Activated T-helper 1 cell treated with anti-CD3 and anti-CD28 coated beads, Interleukin-12 subunit alpha, Interleukin-12 subunit beta, Interleukin-2, Interleukin-4 antibody, amounts not matched to agents 30 ng/mL and 10 ng/mL and 1 ng/mL, durations not matched to agents 14 hours and 24 hours and 36 hours (primary cell): ENCODE measurements at places on chromosomes 4 and X.

DNA sequence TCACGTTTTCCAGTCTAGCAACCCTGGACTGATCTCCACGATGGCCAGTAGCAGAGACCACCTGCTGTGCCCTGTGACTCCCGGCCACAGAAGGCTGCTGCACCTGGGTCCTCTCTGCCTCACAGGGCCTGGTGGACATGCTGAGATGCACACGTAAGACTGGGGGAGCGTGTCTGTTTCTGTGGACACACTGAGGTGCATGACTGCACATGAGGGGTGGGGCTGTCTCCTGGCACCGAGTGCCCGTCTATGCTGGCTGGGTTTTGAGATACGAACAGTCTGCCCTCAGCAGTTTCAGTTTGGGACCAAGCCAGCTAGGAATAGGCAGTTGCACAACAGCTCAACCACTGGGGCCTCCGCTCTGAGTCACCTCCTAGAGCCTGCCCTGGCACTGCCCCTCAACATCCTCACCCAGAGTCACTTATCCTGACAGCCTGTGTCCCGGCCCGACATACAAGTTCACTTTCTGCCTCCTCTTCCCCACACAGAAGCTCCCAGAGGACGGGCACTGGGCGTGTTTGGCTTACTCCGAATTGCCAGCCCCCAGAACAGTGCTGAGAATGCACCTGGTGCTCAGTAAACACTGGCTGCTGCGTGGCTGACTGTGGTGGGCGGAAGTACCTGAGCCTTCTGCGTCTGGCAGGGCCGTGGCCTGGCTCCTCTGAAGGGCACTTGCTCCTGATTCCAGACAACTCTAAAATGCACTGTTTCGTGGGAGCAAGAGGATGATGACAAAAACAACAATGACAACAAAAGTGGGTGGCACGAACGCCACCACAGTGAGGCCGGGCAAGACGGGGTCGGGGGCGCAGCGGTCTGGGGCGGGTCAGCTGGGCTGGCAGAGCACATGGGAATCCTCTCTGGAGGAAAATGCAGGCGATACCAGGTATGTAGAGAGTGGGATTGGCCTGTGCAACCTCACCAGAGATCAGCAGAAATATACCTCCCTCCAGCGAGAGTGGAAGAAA, 30.9 kb downstream of the RNF212 start:
- no peak for DNase-seq

DNA sequence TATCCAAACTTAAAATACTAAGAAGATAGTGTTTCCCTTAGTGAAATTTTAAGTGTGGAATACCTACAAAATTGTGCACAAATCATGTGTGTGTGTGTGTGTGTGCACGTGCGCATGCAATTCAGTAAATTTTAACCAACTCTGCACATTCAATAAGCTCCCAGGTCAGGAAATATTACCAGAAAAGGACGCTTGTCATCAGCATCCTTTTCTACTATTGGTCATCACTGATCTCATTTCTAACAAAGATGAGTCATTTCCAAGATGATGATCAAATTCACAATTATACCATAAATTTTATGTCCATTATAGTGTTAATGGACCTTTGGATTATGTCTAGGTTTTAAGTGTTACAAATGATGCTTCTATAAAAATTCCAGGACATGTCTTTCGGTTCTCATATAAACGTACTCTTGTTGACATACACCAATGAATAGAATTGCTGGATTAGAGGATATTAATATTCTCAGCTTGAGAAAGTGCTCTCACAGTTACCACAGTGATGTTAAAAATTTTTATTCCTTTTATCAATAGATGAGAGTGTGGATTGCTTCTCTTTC, 560.9 kb upstream of the AGA start:
- no peak for DNase-seq

- DNase-seq, result no peak
Observed at GRCh38 chrX:18898492-18898891, 85.4 kb downstream of the PHKA2 start.

DNA sequence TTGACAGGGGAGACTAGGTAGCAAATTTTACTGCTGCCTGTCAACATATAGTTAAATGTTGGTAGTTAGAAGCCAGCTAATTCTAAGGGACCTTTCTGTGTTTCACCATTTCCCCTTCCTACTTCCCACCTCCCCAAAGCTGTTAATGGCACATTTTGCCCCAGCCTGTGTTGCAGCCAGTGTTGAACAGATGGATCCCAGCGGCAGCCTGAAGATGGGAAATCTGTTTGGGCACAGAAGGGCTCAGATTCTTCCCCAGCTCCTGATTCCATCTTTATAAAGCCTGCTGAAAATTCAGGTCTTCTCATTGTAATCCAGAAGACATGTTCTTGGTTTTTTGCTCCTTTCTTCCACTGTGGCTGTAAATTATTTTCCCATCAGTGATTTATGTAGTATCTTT, 89.0 kb downstream of the SPRY1 start:
- DNase-seq, result no peak

GRCh38 chr4:94976371-94977011, 218.7 kb downstream of the BMPR1B start:
- DNase-seq, result no peak

- no peak for DNase-seq
Observed at GRCh38 chr4:141099326-141099725, 33.9 kb downstream of the RNF150 start.

GRCh38 chr4:131063878-131064277, 1967.9 kb downstream of the C4orf33 start:
- no peak for DNase-seq

GRCh38 chr4:98864560-98864959, 64.4 kb downstream of the EIF4E start:
- DNase-seq, result no peak

GRCh38 chrX:17654116-17654515, 83.2 kb upstream of the SCML1 start:
- DNase-seq, result peak; percentile 36

GRCh38 chrX:48475296-48475695, 703 bp upstream of the FTSJ1 start:
- DNase-seq, result no peak

DNA sequence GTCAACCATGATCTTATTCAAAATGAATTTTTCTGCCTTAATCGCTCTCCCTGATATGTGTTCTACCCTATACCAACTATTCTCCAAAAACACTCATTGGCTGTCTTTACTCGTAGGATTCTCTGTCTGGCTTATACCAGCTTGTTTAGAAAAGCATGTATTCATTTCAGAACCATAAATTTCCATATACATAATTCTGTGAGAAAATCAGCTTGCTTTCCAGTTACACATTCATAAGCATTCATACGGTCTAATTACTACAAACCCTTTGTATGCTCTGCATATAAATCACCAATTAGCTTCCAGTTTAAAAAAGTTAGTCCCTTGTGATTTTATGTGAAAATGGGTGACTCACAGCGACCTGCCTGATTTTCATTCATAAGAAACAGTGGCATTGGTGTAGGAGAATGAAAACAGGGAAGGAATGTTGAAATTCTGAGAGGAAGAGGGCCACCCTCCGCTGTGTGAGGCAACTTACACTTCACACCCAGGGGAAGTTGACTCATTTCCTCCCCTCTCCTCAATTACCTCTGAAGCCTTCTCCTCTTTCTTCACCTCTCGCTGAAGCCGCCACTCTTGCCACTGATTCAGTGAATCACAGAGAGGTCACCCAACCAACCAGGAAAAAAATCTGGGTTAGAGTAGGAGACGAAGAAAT, 63.3 kb downstream of the MEPE start:
- no peak for DNase-seq

- no peak for DNase-seq
Observed at GRCh38 chr4:153348006-153348405, 3.5 kb downstream of the MND1 start.

DNA sequence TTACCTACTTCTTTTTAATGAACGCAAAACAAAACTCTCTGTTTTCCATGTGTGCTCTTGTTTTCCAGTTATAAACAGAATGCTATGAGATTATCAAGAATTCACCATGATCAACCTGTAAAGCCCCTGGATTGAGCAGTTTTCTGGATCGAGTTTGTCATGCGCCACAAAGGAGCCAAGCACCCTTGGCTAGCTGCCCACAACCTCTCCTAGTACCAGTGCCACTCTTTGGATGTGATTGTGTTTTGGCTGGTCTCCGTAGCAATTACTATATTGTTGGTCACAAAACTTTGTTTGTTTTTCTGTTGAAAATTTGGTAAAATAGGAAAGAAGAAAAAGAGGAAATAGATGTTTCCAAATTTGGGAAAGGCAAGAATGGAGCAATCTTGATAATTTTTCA, 51.1 kb downstream of the UGT2B7 start:
- no peak for DNase-seq

DNA sequence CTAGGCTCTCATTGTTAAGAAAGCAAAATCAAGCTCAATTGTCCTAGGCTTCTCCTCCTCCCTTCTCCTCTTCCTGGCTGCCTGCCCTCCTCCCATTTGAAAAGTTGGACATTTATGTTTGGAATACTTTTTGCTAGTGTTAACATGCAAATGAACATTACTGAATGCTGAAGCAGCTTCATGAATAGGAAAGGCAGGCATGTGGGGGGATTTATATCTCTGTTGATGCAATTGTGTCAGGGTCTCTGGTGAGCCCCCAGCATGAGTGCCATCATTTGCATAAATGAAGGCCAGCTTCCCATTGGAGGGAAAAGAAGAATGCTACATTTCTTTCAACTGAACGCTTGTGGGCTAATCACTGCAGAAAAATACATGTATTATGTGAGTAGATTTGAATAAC, 160.1 kb upstream of the NDST3 start:
- DNase-seq, result no peak

DNA sequence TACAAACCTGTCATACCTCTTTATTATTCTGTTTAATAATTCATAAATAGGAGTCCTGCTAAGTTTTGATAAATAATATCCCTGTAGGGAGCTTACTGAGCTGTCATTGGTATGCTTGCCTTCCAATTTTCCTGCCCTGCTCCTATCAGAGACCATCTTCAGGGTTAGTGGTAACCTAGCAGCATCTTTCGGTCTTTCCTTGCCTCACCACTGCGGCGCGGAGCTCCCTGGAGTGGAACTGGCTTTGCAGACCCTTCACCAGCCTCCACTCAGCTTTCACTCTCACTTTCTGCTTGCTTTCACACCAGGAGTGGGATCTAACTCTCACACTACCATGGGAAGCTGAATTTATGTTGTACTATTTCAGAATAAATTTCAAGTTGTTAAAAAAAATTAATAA, 481.7 kb upstream of the ATOH1 start:
- DNase-seq, result no peak

GRCh38 chrX:154401045-154401799, 3.0 kb downstream of the RPL10 start:
- no peak for DNase-seq

GRCh38 chrX:63658920-63659319, 126.1 kb downstream of the ARHGEF9 start:
- DNase-seq, result no peak

GRCh38 chr4:182916483-182917181, 554 bp downstream of the DCTD start:
- peak; percentile 12 for DNase-seq

- peak; percentile 13 for DNase-seq
Observed at GRCh38 chr4:13484749-13485221, 645 bp upstream of the RAB28 start.

DNA sequence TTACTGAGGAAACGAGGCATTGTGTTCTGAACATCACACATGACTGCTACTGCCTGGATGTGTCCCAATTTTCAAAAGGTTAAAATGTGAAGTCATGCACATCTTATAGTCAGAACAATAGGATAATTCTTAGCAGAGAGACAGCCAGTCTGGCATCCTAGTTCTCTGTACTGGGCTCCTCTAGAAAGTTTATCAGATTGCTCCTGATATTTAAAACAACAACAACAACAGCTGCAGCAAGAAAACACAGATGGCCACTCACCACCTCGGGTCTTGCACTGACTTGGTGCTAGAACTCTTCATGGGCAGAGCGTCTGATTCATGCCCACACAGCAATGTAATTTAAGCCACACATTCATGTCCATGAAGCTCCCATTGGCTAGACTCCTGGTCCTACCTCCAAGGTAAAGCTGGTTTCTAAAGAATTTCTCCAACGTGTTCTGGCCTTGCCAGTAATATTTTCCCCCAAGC, 33.3 kb upstream of the SLC2A9 start:
- DNase-seq, result no peak

DNA sequence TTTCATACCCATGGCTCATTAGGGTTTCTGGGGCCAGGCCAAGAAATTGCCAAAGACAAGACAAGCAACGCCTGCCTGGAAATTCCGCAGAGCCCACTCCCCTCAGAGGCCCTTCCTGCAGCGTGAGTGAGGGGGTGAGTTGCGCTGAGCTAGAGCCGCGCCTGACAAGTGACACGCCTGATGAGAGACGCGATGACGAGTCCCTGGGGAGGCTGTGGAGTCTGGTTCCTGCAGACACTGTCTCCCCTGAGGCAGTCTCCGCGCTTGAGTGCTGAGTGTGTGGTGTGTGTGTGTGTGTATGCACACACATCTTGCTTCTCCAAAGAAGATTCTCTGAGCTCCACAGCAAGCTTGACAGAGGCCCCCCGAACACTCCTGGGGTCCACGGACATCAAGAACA, 269.8 kb downstream of the BCOR start:
- DNase-seq, result no peak

- DNase-seq, result no peak
Observed at GRCh38 chr4:11634283-11634682, 205.6 kb upstream of the HS3ST1 start.

DNA sequence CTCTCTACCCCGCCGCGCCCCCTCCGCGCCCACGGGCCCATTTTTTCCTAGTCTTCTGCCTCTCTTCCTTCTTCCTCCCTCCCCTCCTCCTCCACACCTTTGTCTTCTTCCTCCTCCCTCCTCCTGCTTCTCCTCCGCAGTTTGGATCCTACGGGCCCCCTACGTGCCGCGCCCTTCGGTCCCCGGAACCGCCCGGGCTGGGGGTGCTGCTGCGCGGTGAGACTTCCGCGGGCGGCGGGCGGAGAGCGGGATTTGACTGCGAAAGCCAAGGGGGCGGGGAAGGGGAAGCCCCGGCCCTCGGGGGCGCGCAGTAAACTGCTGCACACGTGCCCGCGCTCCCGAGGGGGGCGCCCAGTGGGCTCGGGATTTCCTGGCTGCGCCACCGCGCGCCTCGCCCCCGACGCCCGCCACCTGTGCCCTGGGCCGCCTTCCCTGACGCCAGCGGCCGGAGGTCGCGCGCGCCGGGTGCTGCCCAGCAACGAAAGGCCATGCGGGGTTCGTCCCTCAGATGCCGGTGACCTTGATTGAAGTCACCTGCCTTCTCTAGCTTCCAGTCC, 3.3 kb upstream of the NKX3-2 start:
- no peak for DNase-seq

GRCh38 chrX:137172317-137172948, 138.6 kb upstream of the GPR101 start:
- no peak for DNase-seq

DNA sequence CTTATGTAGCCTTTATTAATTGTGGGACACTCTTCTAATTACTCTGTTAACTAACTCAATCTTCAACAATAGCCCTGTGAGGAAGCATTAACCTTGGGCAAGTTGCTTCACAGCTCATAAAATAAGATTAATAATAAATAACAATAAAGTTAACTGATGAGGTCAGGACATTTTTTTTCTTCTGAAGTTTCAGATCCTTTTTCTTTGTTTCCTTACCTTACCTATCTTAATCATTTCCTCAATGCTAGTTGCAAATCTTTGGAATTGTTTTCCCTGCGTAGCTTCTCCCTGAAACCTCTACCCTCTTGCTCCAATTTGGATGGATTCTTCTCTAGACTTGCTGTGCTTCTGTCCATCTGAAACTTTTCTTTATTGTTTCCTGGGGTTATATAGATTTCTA, 17.5 kb upstream of the PLAC8 start:
- DNase-seq, result no peak

GRCh38 chr4:44016570-44017421, 431.8 kb downstream of the KCTD8 start:
- no peak for DNase-seq
